T-helper 17 cell (primary cell): ENCODE measurements at places on chromosomes 12 and 14.

DNA sequence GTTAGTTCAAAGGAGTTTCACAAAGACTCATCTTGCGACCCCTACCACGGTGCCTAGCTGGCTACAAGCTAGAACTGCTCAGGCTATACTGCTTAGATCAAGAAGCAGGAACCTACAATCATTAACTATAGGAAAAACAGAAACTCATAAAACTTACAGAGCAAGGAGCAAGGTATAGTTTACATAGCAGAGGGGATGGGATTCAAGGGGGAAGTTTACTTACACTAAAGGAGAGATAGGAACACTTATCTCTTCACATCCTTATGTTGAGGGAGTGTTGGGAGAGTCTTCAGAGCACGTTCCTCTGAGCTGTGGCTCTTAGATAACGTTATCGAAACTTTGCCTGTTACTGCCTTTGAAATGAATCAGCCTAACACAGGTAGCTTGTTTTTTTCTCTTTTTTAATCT is 58.1 kb downstream of the FSCB start:
- no peak overlapping the region for H3K27ac ChIP-seq
- DNase-seq, result no peak
- H3K4me3 ChIP-seq, result no peak overlapping the region
- no peaks in the 10 kb centered on the region for H3K4me1 ChIP-seq
- H3K36me3 ChIP-seq, result no peaks in the 10 kb centered on the region
- no peaks in the 10 kb centered on the region for H3K27me3 ChIP-seq

DNA sequence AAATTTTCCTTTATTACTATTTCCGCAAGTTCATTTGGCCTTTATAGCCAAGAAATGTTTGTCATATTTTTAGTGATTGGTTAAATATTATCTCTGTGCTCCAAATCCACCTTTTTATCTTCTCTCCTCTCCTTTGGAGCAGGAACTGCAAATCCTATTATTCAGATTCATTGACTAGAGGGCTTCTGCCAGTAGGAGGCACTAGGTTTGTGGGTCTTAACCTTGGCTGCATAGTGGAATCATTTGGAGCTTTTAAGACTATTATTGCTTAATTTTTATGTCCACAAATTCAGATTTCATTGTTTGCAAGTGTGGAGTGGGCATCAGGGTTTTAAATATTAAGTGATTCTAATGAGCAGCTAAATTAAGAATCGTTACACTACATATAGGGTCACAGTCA is 75.3 kb upstream of the SYT10 start:
- DNase-seq, result no peak
- H3K4me1 ChIP-seq, result no peaks in the 10 kb centered on the region
- no peaks in the 10 kb centered on the region for H3K27me3 ChIP-seq
- H3K4me3 ChIP-seq, result no peak overlapping the region
- no peaks in the 10 kb centered on the region for H3K36me3 ChIP-seq

DNA sequence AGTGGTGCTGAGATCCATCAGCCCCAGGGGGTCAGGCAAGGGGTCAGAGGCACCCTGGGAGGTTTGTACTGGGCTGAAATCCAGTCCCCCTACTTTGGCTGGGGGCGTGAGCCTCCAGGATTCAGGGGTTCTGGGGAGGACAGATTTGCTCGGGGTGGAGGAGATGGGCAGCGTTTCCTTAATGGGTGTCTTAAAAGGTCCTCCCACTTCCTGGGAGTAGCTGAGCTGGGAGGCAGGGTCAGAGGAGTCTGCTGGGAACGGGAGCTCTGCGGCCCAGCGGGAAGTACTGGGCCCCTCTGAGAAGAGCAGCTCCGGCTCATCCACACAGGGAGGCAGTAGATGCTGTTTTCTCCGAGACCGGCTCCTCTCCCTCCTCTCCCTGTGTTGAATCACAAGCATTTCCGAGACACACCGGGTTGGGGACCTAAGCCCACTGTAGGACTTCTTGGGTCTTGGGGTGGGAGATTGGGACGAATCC is 2.1 kb upstream of the TEX52 start:
- no peak for DNase-seq
- H3K4me3 ChIP-seq, result no peak overlapping the region
- H3K36me3 ChIP-seq, result no peaks in the 10 kb centered on the region
- peak overlapping the region; percentile 81 for H3K27ac ChIP-seq

DNA sequence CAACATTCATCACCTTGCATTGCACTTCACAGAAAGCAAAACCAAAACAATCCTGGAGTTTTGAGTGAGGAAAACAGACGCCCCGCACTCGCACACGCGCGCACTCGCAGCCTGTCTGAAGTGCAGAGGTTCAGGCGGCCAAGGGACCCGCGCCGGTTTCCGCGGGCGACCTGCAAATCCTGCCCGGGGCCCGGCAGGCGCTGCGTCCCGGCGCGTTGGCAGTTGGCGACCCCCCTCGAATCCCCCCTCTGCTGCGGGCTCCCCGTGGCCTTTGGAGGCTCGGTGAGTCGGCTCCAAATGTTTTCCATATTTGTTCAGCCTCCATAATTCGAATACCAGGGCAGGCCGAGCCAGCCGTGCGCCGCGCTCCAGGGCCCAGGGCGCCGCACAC is at the start of gene SSPN:
TSS of gene SSPN (plus strand) at position 324 of the 391 bp plus-strand sequence. CDS start 100 bp downstream, outside the sequence.
- H3K4me3 ChIP-seq, result peak within 1 kb of the TSS; percentile 73
- peaks cover 67% of the 10 kb centered on the region for H3K27me3 ChIP-seq
- peaks cover 5% of the 10 kb centered on the region for H3K4me1 ChIP-seq
- H3K27ac ChIP-seq, result no peak within 1 kb of the TSS
- H3K36me3 ChIP-seq, result no peaks in the 10 kb centered on the region

DNA sequence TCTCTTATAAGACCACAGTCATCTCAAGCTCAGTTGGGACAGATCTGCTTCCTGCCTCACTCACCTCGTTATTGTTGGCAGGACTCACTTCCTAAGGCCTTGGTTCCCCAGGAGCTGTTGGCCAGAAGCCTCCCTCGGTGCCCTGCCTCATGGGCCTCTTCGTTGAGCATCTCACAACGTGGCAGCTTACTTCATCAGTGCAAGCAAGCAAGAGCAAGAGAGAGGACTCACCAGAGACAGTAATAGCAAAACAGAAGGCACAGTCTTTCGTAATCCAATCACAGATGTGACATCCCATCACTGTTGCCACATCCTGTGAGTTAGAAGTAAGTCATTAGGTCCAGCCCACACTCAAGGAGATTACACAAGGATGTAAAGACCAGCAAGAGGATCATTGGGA is 5.1 kb upstream of the NUMB start:
- no peak overlapping the region for H3K27ac ChIP-seq
- peaks cover 31% of the 10 kb centered on the region for H3K4me1 ChIP-seq
- H3K4me3 ChIP-seq, result no peak overlapping the region
- DNase-seq, result no peak

DNA sequence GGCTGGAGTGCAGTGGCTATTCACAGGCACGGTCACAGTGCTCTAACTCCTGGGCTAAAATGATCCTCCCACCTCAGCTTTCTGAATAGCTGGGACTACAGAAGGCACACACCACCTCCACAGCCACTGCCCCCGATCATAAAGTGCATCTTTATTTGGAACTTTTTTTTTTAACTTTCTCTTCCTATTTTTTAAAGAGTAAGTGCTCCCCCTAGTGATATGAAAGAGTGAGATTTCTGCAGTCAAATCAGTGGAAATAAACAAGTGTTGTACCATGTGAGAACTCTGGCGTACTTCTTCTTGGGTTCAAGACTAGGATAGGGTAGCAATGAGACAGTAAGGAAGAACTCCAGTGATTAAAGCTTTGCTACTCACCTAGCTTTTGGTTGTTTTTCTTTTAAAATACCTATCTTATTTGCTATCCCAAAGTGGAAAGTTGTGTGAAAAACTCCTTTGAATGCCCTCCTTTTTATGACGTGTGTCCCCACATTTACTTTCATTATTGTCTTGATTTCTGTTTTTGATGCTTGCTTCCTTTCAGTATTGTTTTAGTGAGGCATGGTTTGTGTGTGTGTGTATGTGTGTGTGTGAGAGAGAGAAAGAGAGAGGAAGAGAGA is 6.6 kb downstream of the PPP4R4 start:
- DNase-seq, result no peak
- H3K27me3 ChIP-seq, result peaks cover 12% of the 10 kb centered on the region
- peak overlapping the region; percentile 79 for H3K4me3 ChIP-seq
- peaks cover 19% of the 10 kb centered on the region for H3K4me1 ChIP-seq

GRCh38 chr12:121288986-121289385 is 7.5 kb downstream of the CAMKK2 start:
- no peak for DNase-seq
- H3K4me1 ChIP-seq, result peaks cover 10% of the 10 kb centered on the region
- no peak overlapping the region for H3K27ac ChIP-seq
- H3K27me3 ChIP-seq, result no peaks in the 10 kb centered on the region
- H3K36me3 ChIP-seq, result no peaks in the 10 kb centered on the region
- H3K4me3 ChIP-seq, result no peak overlapping the region

DNA sequence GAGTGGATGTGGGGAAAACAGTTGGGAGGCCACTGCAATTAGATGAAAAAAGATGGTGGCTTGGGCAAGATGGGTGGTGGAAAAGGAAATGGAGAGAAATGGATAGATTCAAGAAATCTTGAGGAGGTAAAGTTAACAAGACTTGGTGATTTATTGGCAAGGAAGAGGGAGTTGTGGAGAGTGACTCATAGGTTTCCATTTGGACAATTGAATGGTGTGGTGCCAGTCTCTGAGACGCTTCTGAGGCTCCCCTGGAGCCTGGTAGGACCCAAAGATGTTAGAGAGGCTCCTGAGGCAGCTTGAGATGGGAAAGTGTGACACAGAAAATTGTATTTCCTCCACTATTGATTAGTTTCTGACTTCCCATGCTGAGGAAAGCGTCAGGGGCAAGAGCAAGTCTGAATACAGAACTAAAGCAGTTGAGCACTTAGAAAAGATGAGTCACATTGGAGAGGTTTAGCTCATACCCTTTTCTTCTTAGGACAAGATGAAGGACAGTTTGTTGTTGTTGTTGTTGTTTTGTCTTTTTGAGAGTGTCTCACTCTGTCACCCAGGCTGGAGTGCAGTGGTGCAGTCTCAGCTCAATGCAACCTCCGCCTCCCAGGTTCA is 4.5 kb downstream of the PRPF40B start:
- no peak overlapping the region for H3K27ac ChIP-seq
- no peak for DNase-seq
- no peaks in the 10 kb centered on the region for H3K36me3 ChIP-seq
- H3K4me3 ChIP-seq, result no peak overlapping the region
- H3K27me3 ChIP-seq, result no peaks in the 10 kb centered on the region
